ENCODE measurements at places on chromosomes 4 and X. TPM values are rescaled to one million over a fixed set of nuclear protein-coding genes. Genes with fewer than 3 reads are reported as not detected.

PDGFRA gene
- 0.45 TPM for total RNA-seq

SPATA4 gene
- total RNA-seq = not detected

SSX4 gene
- total RNA-seq = not detected

KCTD8 gene
- not detected for total RNA-seq

HGFAC gene
- total RNA-seq = not detected

GAB3 gene
- 10.5 TPM for total RNA-seq

MAGIX gene
- total RNA-seq = 2.0 TPM

LDB2 gene
- not detected for total RNA-seq

SSX2 gene
- total RNA-seq = not detected

SHISA3 gene
- total RNA-seq = 0.58 TPM

SLC2A9 gene
- 0.83 TPM for total RNA-seq

HS3ST1 gene
- not detected for total RNA-seq

KLHL13 gene
- not detected for total RNA-seq

FATE1 gene
- total RNA-seq = not detected

FGFR3 gene
- total RNA-seq = 0.45 TPM

SLC25A53 gene
- total RNA-seq = 8.3 TPM

ZNF711 gene
- total RNA-seq = 0.30 TPM

DMD gene
- 1.5 TPM for total RNA-seq

ARSD gene
- 4.4 TPM for total RNA-seq

MMRN1 gene
- total RNA-seq = 0.90 TPM
